H4 (cell line): ENCODE measurements at places on chromosomes 7 and 10.

- DNase-seq, result no peak
These were observed 58.8 kb downstream of the DIP2C start for GRCh38 chr10:630581-631073.

DNA sequence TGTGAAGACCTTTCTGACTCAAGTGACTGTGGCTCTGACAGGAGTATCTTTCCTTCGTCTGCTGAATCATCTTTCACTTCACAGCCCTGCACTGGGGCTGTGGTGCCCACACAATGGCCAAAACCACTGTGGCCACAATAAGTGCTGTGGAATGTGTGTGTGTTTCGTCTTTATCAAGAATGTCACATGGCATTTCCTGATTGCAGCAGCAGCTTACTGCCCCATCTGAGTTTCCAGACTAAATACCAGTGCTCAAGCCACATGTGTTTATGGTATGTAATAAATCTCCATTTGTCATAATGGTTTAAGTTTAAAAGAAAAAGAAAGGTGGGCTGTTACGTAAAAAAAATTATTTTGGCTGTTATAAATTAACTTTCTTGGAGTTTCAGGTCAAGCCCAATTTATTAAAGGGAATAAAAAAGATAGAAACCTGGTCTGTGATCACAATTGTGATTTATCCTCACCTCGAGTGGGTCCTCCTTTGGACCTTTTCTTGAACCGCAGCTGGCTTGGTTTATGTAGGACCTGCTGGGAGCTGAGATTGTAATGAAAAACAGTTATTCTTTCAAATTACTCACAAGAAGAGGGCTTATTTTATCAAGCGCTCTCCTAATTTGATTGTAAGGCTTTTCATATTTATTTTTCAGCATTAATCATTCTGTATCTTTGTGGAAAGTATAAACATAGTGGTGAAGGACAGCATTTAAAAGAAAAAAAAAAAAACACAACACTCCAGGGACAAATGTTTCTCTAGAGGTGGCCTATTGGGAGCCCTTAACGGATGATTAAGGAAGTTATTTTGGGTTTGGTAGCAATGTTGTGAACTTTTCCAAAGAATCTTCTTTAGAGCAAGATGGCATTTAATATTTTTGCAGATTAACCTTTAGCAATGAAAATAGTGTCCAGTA is 116.2 kb downstream of the LRMDA start:
- peak; percentile 94 for DNase-seq

- DNase-seq, result peak; percentile 95
These were observed 138.1 kb upstream of the TCF7L2 start for GRCh38 chr10:112811741-112812551.

GRCh38 chr7:71507680-71508602 is 376.0 kb downstream of the GALNT17 start:
- DNase-seq, result no peak

DNA sequence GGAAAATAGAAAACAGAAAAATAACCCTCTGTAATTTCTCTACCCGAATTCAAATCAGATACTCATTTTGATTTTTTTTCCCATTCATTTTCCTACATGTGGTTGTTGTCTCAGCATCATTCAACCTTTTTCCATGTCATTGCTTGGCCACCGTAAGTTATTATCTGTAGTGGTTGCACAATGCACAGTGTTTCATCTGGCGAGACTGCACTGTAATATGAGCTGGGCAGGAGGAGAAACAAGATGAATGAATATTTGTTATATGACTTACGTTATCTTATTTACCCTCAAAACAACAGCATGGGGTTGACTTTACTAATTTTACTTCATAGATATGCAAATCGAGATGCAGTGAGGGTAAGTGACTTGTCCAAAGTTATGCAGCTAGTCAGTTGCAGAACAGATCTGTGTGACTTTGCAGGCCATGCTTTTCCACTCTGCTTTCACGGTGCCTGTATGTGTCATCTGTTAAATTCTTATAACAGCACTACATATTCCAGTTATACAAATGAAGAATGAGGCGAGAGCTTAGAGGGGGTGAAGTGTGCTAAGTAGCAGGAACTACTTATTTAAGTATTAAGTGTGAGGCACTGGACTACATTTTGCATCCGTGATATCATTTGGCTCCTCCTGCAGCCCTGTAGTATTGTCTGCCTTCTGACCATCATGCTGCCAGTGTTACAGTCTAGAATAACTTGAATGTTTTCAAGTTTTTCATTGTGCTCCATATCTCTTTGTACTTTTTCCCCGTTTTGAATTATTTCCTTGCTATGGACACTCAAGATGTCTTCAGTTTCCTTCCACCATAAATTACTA is 56.7 kb downstream of the ZMYND11 start:
- no peak for DNase-seq

- DNase-seq, result no peak
These were observed 27.4 kb downstream of the ASZ1 start for GRCh38 chr7:117399820-117400422.

DNA sequence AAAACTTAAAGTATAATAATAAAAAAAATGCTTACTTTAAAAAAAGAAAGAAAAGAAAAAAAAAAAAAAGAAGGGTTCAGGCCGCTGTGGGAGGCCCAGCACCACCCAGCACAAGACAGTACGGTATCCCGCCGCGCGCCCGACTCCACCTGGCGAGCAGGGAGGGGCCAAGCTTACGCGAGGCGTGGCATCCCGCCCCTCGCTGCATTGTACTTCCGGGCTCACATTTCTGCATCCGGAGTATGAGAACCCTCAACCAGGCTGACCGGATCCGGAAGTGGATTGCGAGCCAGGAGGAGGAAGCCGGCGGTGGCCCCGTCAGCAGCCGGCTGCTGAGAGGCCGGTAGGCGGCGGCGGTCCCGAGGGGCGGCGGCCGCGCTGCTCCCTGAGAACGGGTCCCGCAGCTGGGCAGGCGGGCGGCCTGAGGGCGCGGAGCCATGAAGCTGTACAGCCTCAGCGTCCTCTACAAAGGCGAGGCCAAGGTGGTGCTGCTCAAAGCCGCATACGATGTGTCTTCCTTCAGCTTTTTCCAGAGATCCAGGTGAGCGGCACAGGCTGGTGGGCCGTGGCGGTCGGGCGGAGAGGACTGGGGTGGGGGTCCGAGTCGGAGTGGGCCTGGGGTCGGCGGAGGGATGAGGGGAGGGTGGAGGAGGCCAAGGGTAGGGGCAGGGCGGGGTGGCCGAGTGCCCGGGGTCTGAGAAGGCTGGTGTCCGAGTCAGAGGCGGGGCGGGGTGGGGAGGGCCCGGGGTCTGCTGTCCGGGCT is at the start of gene YKT6:
YKT6 (plus strand) TSS at position 280 of the 763 bp plus-strand sequence; CDS start at position 438, 158 bp downstream.
- DNase-seq, result peak; percentile 100

- no peak for DNase-seq
These were observed 856.8 kb upstream of the CELF2 start for GRCh38 chr10:10160821-10161312.

DNA sequence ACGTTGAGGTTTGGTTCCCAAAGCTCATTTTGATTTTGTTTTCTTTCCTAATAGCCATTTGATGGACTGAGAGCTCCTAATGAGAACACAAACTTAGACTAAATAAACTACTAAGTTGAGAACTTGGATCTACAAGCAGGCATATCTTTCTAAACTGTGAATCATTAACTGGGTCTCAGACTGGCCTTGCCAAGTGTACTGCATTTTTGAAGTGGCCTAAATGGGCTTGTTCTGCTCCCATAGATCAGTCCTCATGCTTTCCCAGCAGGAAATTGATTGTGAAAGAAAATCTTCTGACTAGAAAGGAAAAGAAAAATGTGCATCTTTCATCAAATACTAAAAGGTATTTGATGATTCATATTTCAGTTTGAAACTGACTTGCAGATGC is 46.7 kb upstream of the RBM33 start:
- no peak for DNase-seq

GRCh38 chr10:74334221-74334620 is 183.2 kb downstream of the ADK start:
- DNase-seq, result no peak

GRCh38 chr10:99854860-99855259 is 72.4 kb downstream of the ABCC2 start:
- DNase-seq, result peak; percentile 76
